ENCODE measurements at places on chromosomes 3 and 15.

- DNase-seq = peak; percentile 61
These were observed 50.6 kb downstream of the GMNC start for GRCh38 chr3:190811775-190812480.

DNA sequence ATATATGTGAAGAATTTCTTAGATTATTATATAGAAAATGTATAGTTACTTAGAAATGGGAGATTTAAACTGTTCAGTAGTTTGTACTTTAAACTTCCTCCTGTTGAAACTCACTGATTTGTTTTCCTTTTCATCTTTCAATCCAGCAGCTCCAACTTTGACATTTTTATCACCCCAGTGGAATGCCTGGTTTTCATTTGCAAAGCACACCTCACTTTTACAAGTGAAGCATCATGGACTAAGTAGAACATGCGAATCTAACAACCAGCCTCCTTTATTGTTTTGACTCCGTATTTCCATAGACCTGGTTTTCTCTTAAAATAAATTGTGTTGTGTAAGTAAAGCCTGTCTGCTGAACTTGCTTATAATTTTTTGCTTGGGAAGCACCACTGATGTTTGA lies 97.8 kb upstream of the ROBO2 start:
- DNase-seq = no peak

DNA sequence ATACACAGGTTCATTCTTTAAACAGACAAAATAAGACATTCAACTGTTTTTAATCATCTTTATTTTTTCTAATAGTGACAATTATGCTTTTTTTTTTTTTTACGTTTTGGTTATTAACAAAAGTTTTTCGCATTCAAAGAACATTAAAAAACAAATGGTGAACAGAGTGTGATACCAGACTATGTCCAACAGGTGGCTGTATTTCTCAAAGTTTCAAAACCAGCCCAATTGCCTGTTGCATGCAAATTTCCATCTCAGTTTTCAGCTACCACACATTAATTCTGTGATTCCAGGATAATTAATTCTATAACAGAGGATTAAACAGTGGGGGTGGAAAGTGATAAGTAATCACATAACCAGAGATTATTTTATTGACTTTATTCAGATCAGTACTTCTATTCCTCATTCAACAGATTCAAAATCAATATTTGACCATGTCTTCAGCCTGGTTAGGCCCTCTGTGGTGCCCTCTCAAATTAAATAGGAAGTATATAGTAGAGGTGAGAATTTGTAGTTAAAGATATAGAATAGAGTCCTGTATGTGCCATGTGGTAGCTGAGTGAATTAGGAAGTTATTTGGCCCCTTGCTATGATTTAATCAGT lies 122.2 kb upstream of the DCBLD2 start:
- DNase-seq = peak; percentile 51

- DNase-seq = no peak
These were observed 3.3 kb upstream of the ABHD5 start for GRCh38 chr3:43687499-43687811.

DNA sequence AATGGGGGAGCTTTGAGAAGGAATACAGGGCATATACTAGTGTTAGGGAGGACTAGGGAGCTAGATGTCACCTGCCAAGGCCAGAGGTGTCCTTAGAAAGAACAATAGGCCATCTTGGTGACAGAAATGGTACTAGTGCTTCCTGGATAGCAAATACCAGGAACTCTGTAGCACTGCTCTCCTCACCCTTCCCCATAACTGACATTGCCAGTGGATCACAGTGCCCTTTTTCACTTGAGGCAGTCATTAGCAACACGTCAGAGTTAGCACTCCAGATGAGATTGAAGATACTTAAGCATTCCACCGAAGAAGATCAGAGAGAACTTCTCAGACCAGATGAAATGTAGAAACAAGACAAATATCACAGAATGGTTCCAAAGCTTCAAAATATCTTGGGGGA lies 103.1 kb upstream of the PDZRN3 start:
- no peak for DNase-seq

DNA sequence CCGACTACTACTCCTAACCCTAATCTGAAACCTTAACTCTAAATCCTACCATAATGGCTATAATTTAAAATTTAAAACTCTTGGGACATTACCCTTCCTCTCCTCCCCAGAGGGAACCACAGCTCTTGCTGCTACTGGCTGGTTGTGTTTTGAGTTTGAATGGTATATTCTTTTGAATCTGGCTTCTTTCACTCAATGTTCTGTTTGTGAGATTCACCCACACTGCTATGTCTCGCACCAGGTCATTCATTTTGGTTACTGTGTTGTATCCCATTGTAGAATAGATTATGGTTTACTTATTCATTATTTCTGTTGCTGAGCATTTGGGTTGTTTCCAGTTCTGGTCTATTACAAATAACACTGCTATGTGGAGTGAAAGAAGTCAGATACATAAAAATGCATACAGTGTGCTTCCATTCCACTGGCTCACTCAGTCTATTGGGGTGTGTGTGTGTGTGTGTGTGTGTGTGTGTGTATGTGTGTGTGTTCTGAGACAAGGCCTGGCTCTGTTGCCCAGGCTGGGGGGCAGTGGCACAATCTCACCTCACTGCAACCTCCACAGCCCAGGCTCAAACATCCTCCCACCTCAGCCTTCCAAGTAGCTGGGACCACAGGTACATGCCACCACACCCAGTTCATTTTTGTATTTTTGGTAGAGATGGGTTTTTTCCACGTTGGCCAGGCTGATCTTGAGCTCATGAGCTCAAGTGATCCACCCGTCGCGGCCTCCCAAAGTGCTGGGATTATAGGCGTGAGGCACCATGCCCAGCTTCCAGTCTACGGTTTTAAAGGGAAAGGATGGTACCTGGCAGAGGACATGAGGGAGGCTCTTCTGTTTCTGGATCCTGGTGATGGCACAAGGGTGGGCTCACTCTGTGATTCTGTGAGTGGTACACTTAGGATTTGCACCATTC lies 19.2 kb upstream of the SYNM start:
- no peak for DNase-seq

- no peak for DNase-seq
These were observed 26.1 kb downstream of the KCNMB2 start for GRCh38 chr3:178562143-178562946.

- no peak for DNase-seq
These were observed 1264.4 kb downstream of the ZPLD1 start for GRCh38 chr3:103699228-103699627.

GRCh38 chr3:62718011-62718410 lies 157.2 kb downstream of the CADPS start:
- DNase-seq = no peak

GRCh38 chr3:8490079-8490552 lies 11.5 kb upstream of the LMCD1 start:
- no peak for DNase-seq

DNA sequence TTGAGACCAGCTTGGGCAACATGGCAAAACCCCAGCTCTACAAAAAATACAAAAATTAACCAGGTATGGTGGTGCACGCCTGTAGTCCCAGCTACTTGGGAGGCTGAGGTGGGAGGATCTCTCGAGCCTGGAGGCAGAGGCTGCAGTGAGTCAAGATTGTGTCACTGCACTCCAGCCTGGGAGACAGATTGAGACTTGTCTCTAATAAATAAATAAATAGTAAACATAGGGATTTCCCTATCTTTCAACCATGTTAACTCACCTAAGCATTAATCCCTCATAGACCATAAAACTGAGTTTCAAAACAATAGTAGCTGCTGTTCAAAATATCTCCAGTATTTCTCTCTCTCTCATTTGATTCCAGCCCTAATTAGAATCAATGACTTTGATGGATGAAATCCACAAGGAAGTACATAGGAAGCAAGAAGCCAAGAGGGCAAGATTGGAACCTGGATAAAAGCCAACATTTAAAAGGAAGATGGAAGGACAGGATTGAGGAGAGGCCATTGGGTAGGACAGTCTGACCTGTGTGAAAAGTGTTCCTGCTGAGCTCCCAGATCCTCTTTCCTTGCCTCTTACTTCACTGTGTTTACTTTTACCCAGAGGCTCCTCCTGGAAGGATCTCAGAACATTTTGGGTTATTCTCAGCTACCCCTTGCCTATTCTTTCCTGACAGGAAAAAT lies 12.4 kb upstream of the TTBK2 start:
- DNase-seq = no peak

DNA sequence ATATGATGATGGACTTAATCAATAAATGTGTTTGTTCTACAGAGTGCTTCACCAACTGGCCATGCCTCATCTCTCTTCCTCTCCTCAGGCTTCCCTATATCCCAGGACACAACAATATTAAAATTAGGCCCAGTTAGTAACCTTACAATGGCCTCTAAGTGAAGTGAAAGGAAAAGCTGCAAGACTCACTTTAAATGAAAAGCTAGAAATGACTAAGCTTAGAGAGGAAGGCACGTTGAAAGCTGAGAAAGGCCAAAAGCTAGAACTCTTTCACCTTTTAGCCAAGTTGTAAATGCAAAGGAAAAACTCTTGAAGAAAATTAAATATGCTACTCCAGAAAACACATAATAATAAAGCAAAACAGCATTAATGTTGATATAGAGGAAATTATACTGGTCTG lies 1010.3 kb downstream of the NAALADL2 start:
- DNase-seq = no peak

DNA sequence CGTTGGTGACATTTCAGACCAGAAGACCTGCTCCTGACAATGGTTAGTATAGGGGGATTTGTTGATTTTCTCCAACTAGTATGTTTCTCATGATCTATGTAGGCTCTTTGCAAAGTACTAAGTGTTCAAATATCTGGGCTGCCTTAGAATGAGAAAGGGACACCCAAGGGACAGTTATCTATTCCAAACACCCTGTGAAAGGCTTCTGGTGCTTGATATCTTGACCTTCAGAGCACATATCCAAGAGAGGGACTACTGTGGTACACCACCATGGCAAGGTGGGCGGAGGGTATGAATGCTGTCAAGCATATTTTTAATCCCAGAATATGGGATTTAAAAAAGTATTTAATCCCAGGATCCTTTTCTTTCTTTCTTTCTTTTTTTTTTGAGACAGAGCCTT lies 1.1 kb downstream of the FANCD2OS start:
- DNase-seq = peak; percentile 78

DNA sequence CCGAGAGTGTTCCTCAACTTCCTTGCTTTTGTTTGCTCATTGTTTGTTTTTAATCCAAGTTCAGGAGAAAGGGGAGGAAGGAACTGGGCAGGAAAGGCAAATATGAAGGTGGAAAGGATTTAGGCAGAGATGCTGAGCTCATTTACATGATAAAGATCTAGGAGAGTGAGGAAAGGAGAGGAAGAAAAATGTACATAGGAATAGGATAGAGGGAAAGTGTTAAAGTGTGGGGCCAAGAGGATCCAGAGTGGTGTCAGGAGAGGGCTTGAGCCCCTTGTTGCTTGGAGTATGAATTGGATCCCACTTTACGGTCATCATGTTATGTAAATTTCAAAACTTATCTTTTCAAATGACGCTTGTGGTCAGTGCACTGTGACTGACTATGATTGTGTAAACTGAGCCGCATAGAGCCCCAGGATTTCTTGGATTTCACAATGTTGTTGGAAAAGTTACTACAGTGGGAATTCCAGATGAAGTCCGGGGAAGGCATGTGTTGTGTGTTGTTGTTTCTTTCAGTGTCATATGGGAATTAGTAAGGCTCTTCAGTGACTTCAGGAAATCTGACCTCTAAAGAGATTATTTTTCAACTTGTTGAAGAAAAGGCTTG lies 15.0 kb upstream of the PLD1 start:
- DNase-seq = no peak

- no peak for DNase-seq
These were observed 71.9 kb downstream of the ANXA2 start for GRCh38 chr15:60325905-60326304.

DNA sequence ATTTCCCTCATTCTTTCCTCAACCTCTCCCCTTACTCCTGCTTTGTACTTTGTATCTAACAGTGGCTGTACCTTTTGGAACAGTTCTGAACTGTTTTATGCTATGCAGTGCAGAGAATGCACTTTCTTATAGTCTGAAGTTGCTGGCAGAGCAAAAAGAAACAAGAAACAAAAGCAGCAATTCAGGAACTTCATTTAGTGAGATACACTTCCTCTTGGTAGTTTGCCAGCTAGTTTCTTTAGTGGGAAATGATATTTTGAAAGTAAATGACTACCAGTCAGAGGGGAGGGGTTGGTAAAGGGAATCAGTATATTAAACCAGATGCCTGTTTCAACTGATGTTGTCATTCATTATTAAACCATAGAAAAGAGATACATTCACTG lies 55.0 kb upstream of the CHD2 start:
- peak; percentile 72 for DNase-seq

DNA sequence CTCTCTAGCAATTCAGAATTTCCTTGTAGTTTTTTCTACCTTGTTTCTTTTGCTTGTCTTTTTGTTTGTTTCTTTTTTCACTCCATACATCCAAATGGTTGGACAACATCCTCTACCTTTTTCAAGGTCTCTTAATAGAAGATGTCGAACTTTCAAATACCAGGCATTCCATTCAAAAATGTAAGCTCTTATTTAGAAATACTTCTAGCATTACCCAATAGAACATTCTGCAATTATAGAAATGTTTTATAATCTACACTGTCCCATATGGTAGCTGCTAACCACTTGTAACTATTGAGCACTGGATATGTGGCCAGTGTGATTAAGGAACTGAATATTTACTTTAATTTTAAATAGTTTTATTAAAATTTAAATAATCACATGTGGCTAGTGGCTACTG lies 196.2 kb upstream of the MRPL3 start:
- DNase-seq = no peak

- DNase-seq = peak; percentile 46
These were observed 424.6 kb downstream of the GRM7 start for GRCh38 chr3:7285505-7285904.

GRCh38 chr3:148943506-148944205 lies 47.7 kb upstream of the GYG1 start:
- peak; percentile 84 for DNase-seq

- peak; percentile 11 for DNase-seq
These were observed 162.7 kb downstream of the GMNC start for GRCh38 chr3:190699776-190700175.

GRCh38 chr3:98966862-98967546 lies 65.5 kb upstream of the DCBLD2 start:
- no peak for DNase-seq

- DNase-seq = no peak
These were observed 102.7 kb downstream of the PLXNA1 start for GRCh38 chr3:127085576-127085975.

- peak; percentile 12 for DNase-seq
These were observed 287.5 kb downstream of the MAGI1 start for GRCh38 chr3:65751123-65751700.

- no peak for DNase-seq
These were observed 106.2 kb downstream of the DGKG start for GRCh38 chr3:186255703-186256331.

Data from hematopoietic multipotent progenitor cell treated with erythropoietin and hydrocortisone succinate and interleukin-3 and kit ligand, for 8 days (in vitro differentiated cells).